ENCODE measurements at places on chromosomes 12 and 14. TPM values are rescaled to one million over a fixed set of nuclear protein-coding genes. Genes with fewer than 3 reads are reported as not detected.

Gene PPP1R36
- 0.41 TPM for total RNA-seq

Gene DAO
- total RNA-seq: 0.53 TPM

Gene SLC22A17
- total RNA-seq: 81.9 TPM

Gene AHSA1
- total RNA-seq: 81.7 TPM

Gene EIF2S1
- 47.0 TPM for total RNA-seq

Gene MYO1A
- 0.64 TPM for total RNA-seq

Gene MYF5
- 6.3 TPM for total RNA-seq

Gene WNT5B
- 15.3 TPM for total RNA-seq

Gene GLIPR1
- 12.8 TPM for total RNA-seq

Gene CPM
- total RNA-seq: 28.6 TPM

Gene POTEG
- not detected for total RNA-seq

Gene RTL1
- 8.5 TPM for total RNA-seq

Gene MYO1H
- 0.53 TPM for total RNA-seq

Gene ANP32D
- total RNA-seq: not detected
